ENCODE measurements at places on chromosomes 16 and 17.
A peak's percentile ranks its signal among the peaks of the same experiment; 100 is the strongest.

GRCh38 chr17:79902146-79902791 is 63.0 kb upstream of the CBX4 start:
- DNase-seq = no peak

GRCh38 chr16:72487283-72487682 is 315.3 kb upstream of the PMFBP1 start:
- no peak for DNase-seq

GRCh38 chr16:87608400-87608985 is 6.2 kb downstream of the JPH3 start:
- DNase-seq = peak; percentile 80

- no peak for DNase-seq
These were observed 19.5 kb downstream of the C16orf90 start for GRCh38 chr16:3475604-3476375.

- DNase-seq = peak; percentile 39
These were observed 53.0 kb downstream of the RPA1 start for GRCh38 chr17:1882836-1883235.

- DNase-seq = no peak
These were observed 69.6 kb downstream of the N4BP1 start for GRCh38 chr16:48540222-48540900.

DNA sequence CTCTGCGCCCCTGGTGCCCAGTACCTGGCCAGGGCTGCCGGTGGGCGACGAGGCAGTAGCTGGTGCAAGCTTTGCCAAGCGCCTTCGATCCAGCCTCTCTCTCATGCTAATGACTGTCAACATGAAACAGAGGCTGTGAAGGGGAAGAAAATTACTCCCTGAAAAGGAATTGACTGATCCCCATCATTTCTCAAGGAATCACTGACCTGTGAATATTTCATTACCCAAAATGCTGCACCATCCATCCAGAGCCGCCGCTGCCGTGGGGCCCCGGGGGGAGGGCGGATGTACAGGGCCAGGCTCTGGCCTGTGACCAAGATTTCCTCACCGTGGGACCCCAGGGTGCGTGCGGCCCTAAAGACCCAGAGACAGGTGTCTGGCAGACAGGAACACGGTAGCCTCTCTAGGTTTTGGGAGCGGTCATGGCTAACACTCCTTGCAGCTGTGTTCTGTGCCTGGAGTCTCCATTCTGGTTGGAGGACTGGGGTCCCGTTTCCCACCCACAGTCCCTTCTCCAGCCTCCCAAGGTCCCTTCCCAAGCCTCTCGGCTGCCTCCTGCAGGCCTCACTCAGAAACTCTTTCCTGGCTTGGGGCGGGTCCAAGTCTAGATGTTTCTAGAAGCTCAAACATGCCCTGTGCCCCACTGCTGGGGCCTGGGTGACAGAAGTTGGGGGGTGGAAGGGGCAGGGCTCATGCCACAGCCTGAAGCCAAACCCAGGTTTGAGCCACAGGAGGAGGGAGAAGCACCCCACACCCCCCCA is 73.3 kb downstream of the ENGASE start:
- peak; percentile 49 for DNase-seq

DNA sequence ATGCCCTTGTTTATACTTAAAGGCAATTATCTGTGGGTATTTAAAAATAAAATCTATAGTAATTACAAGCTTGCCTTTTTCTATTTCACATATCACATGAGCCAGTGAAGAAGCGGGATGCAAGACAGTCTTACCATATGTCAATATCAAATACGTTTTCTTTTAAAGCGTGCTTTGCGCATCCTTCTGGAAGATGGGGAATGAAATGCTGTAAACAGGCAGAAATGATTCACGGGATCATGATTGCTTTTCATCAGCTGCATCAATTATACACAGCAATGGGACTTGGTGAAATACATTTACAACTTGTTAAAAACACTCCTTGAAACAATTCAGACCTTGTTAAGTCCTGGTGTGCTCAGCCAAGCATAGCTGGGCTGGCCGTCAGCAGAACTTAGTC is 72.5 kb downstream of the WSCD1 start:
- no peak for DNase-seq

DNA sequence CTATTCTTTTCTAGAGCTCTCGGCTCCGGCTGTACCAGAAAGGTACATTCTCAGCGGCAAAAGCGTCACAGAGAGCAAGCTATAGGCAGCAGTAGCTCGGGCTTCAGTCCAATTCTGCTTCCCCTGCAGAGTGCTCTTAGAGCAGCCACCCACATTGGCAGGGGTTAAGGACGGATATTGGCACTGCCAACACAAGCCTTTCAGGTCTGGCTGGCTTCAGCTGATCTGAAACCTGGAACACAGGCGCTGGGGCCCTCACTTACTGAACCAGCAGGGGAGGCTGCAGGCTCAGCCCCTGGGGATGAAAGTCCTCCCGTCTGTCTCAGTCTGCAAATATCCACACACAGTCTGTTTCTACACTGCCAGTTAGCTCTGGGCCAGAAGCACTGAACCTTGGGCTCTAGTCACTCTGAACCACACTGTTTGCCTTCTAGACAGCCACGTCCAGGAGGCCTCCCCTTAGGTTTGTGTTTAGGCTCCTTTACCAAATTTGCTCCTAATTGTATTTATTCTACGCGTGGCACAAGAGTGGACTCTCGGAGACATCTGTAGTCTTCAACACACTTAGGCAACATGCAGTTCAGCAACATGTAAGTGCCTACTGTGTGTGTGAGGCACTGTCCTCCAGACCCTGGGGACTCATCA is 40.1 kb downstream of the HIC1 start:
- no peak for DNase-seq

- no peak for DNase-seq
These were observed 19.8 kb downstream of the USP36 start for GRCh38 chr17:78820841-78821240.

- peak; percentile 27 for DNase-seq
These were observed 86.7 kb downstream of the SHISA9 start for GRCh38 chr16:12988071-12988470.

DNA sequence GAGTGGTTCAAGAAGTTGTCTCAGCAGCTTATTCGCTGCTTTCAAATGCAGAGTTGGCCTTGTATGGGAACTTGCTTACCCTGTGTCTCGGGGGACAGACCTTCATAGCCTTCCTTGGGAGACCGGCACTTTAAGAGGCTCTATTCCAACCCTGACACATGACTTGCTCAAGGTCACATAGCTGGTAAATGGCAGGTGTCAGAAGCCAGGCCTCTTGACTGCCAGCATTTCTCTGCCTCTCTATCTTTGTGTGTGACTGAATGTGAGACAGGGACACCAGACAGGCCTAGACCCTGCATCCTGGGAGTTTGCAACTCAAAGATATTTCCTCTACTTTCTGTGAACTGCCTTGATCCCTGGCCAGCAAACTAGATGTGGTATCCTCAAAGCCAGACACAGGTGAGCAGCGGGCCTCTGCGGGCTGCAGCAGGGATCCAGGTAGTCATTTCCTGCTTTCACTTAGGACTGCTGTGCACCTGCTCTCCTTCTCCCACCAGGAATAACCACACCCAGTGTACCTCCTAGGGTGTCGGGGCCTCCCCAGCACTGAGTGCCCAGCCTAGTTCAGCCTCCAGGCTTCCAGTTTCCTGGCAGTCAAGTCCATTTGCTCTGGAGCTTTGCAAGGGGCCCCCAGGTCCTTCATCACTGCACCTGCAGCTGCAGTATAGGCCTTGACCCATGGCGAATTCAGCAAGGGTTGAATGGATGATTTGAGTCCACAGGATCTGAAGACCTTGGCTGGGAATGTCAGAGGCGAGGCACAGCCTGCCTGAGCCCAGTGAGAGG is 116.6 kb upstream of the TNRC6C start:
- DNase-seq = no peak

DNA sequence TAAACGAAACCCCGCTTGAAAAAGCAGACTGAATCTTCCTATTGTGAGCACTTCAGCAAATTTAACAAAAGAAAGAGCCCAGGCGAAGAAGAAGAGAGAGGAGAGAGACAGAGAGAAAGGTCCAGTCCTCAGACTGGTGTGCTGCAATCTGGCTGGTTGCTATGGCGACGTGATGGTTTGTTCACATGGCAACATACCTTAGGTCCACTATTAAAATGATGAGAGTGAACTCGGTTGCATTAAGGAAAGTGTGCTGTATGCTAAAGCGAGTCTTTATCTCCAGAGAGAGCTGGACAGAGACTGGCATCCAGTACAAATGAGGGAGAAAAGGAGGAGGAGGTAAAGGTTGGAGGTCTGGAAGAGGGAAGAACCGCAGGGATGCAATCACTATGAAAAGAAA is 271.8 kb upstream of the ZFHX3 start:
- DNase-seq = no peak

GRCh38 chr17:66522591-66523272 is 220.3 kb downstream of the PRKCA start:
- DNase-seq = no peak

GRCh38 chr17:49383060-49383459 is 21.0 kb upstream of the ZNF652 start:
- DNase-seq = no peak

DNA sequence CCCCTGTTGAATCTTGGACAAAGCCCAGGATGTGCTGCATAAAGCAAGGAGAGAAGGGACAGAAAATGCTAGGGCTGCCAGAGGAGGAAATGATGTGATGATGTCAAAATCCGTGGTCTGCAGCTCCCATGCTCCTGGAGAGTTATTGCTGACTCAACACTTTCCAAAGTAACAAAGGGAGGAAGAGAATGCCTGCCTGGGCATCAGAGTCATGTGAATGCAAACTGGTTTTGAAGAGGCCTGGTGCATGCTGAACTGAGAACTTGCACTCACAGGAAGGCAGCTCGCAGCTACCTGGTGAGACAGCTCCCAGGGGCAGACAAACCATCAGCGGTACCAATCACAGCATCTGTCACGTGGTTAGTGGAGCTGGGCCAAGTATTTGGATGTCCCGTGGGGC is 2.8 kb downstream of the MARVELD3 start:
- no peak for DNase-seq

DNA sequence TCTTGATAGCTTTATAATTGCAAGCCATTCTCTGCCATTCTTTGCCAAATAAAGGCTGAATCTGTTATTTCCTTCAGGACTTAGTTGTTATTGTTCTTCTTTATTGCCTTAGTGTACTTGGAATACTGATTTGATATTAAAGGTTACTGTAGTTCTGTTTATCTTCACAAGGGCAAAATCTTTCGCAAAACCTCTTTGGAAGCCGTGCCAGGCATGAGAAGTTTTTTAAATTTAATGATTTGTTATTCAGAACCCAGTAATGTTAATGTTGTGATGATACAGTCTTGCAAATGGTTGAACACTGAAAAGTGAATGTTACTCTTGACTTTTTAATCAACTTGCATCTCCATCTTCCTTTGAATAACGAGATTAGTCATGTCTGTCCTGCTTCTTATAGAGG is 1225.2 kb upstream of the GOT2 start:
- DNase-seq = no peak

GRCh38 chr16:79838496-79839259 is 238.1 kb upstream of the MAF start:
- DNase-seq = no peak

- peak; percentile 24 for DNase-seq
These were observed 314.8 kb upstream of the GOT2 start for GRCh38 chr16:59048876-59049275.

DNA sequence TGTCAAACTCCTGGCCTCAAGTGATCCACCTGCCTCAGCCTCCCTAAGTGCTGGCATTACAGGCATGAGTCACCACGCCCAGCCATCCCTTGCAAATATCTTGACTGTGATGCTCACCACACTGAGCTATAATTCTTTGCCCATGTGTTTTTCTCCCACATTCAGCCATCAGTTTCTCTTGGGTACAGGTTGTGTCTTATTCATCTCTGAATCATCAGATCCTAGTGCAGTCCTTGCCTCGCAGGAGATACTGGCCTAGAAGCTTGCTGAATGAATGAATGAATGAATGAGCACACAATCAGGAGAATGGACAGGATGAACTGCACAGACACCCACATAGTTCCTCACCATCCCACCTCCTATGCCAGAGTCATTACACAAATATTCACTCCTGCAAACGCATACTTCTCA is 24.4 kb upstream of the ETV4 start:
- no peak for DNase-seq

DNA sequence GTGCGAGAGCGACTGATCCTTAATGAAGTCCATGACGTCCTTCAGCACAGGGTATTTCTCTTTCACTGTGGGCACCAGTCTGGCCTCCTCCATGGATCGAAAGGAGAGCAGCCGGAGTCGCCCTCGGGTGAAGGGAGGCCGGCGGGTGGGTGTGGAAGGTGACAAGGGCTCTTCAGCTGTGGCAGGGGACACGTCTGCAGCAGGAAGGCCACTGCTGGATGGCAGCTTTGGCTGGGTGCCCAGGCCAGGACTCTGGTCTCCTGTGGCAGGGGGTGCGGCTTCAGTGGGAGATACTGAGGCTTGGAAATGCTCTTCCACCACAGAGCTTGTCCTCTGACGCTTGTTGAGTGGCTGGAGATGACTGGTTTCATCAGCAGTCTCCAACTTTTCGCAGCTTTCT is 78.5 kb downstream of the ZZEF1 start:
- no peak for DNase-seq

- no peak for DNase-seq
These were observed 11.9 kb downstream of the MAP3K3 start for GRCh38 chr17:63634163-63634562.

DNA sequence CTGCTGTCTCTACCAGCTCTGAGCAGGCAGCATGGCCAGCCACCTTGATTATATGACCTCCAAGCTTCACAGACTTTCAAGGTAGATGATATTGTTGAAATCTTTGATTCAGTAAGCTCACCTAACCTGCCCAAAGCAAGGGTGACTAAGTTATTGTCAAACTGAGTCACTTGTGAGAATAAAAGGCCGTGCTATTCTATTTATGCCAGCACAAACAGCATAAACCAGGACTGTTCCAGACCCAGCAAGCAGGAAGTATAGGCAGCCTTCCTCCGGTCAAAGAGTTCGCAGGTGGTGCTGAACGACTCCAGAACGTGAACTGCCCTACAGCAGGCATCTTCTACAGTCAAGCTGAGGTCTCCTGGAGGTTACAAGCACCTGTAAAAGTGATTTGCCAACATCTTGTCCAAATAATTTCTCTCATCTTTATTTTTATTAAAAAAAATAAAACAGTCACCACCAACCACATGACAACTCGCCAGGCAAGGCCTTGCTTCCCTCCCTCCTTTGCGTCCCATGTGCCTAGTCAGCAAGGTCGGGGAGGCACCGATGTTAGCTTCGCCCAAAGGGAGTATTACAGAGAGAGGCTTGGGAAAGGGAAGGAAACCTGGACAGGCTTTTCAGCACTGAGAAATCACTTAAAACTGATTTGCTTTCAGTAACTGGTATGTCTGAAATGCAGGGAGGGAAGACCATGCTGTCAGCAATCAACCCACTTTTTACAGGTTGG is 10.8 kb downstream of the ARL2BP start:
- no peak for DNase-seq

Data from retina (tissue), 1 donor.